ENCODE measurements at places on chromosomes 11 and 22.
A peak's percentile ranks its signal among the peaks of the same experiment; 100 is the strongest.

DNA sequence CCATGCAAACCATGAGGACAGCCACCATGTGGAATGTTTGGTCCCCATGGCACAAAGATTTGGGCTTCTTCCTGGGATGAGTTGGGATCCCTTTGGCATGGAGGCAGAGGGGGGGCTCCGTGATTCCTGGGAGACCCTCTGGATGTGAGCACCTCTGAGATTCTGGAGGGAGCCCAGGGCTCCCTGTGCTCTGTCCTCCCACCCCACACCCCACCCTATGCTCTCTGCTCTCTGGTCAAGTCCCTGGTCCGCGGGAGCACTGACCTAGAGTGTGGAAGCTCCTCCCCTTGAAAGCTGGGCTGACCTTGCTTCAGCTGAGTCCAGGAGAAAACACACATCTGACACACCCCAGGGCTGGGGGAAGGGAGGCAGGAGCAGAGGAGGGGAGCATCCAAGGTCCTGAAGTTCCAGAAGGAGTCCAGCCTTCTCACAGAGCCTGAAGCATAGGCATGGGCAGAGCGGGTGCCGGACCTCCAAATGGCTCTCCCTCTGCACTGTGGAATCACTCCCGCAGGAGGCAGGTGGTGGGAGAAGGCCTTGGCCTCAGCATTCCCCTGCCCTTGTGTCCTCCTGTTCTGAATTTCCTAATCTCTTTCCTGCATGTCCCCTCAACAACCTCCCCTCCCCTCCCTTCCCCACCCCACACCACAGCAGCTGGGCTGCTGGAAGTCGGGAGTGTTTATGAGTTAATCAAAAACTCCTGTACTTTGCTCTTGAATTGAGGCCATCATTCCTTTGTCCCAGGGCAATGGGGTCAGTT lies 25.7 kb upstream of the OAF start:
- no peak overlapping the region for H3K27ac ChIP-seq
- peaks cover 54% of the 10 kb centered on the region for H3K27me3 ChIP-seq
- H3K4me1 ChIP-seq = no peaks in the 10 kb centered on the region
- no peak for DNase-seq
- H3K36me3 ChIP-seq = no peaks in the 10 kb centered on the region
- H3K4me3 ChIP-seq = no peak overlapping the region

- H3K27ac ChIP-seq = peak overlapping the region; percentile 90
- H3K4me1 ChIP-seq = peaks cover 62% of the 10 kb centered on the region
- H3K36me3 ChIP-seq = peaks cover 12% of the 10 kb centered on the region
- DNase-seq = no peak
- H3K4me3 ChIP-seq = peak overlapping the region; percentile 70
Observed at GRCh38 chr22:39658806-39659463, 88.4 kb downstream of the CACNA1I start.

DNA sequence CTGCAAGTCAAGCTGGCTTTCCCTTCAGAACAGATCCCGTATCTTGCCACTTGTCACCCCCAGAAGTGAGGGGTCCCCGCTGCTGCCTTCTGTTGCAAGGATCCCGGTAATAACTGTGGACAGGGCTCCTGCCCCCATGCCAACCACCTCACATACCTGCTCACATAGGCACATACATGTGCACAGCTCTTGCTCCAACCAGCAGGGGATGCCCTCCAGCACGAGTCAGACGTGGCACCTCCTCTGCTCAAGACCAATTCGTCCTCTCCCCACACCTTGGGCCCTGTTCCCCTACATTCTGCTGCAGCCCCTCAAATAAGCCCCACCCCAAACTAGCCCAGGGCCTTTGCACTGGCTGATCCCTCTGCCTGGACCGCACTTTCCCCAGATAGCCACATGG lies 163.3 kb downstream of the CRYBB2 start:
- peaks cover 14% of the 10 kb centered on the region for H3K36me3 ChIP-seq
- DNase-seq = no peak
- no peaks in the 10 kb centered on the region for H3K27me3 ChIP-seq
- H3K27ac ChIP-seq = no peak overlapping the region
- H3K4me3 ChIP-seq = no peak overlapping the region

DNA sequence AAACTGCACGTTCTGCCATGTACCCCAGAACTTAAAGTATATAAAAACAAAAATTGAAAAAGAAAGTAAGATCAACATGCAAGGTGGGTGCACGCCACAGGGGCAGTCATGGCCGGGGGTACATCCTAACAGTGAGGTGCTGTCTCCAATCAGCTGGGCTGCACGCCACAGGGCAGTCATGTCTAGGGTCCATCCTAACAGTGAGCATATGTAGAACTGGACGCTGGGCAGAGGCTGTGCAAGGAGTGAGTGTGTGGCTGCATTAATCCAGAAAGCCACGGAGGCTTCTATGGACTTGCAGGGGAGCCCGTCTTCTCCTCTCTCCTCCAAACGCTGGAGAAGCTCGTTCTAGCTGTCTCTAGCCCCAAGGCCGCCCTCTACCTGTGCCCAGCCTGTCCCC lies 1105.0 kb downstream of the BRD1 start:
- no peaks in the 10 kb centered on the region for H3K27me3 ChIP-seq
- no peak for DNase-seq
- H3K27ac ChIP-seq = no peak overlapping the region

DNA sequence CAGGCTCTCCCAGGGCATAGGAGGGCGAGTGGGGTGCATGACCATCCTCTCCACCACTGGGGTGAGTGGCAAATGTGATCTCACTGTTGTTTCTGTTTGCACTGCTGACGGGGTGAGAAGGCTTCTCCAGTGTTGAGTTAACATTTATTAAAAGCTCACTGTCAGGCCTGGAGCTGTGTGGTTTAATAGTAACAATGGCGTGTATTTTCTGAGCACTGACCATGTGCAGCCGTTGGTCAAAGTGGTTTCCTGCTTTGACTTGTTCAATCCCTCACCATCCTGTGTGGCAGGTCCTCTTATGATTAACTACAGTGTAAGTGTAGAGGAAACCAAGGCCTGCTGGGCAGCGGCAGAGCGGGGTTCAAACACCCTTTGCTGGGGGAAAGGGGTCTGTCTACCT lies 4.4 kb downstream of the A4GALT start:
- no peak for DNase-seq
- H3K4me1 ChIP-seq = peaks cover 12% of the 10 kb centered on the region
- no peak overlapping the region for H3K4me3 ChIP-seq
- H3K27ac ChIP-seq = no peak overlapping the region
- H3K27me3 ChIP-seq = peaks cover 73% of the 10 kb centered on the region
- H3K36me3 ChIP-seq = peaks cover 3% of the 10 kb centered on the region

- no peak overlapping the region for H3K4me3 ChIP-seq
- no peak overlapping the region for H3K27ac ChIP-seq
- no peaks in the 10 kb centered on the region for H3K4me1 ChIP-seq
- H3K36me3 ChIP-seq = no peaks in the 10 kb centered on the region
Observed at GRCh38 chr11:102662607-102663006, 37.5 kb upstream of the MMP20 start.

DNA sequence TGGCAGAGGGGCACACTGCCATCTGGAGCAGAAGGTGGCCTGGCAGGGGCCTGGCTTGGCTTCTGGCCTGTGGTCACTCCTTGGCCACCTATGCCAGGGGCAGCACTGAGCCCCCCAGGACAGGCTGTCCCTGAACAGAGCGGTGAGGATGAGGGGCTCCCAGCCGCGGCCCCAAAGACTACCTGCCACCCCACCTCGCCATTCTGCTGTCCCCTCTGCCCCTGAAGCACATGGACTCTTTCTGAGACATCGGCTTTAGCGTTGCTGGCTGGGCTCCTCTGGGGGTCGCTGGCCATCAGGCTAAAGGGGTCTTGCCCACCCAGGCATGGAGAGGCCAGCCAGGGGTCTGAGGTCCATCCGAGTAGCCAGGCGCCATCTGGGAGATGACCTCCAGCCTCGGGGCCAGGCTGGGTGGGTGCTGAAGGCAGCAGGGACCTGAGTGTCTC lies 87.8 kb downstream of the WNT7B start:
- H3K27ac ChIP-seq = no peak overlapping the region
- H3K4me3 ChIP-seq = no peak overlapping the region
- no peaks in the 10 kb centered on the region for H3K36me3 ChIP-seq
- no peak for DNase-seq
- peaks cover 62% of the 10 kb centered on the region for H3K27me3 ChIP-seq

GRCh38 chr22:17707526-17707925 lies 66.7 kb downstream of the BID start:
- peaks cover 18% of the 10 kb centered on the region for H3K4me1 ChIP-seq
- H3K36me3 ChIP-seq = peaks cover 21% of the 10 kb centered on the region
- H3K4me3 ChIP-seq = no peak overlapping the region
- no peak overlapping the region for H3K27ac ChIP-seq
- no peak for DNase-seq
- no peaks in the 10 kb centered on the region for H3K27me3 ChIP-seq

- no peak overlapping the region for H3K4me3 ChIP-seq
- H3K27me3 ChIP-seq = no peaks in the 10 kb centered on the region
- H3K36me3 ChIP-seq = peaks cover 10% of the 10 kb centered on the region
- no peak overlapping the region for H3K27ac ChIP-seq
Observed at GRCh38 chr22:40480996-40481395, 110.6 kb downstream of the SGSM3 start.

- no peak for DNase-seq
- peaks cover 31% of the 10 kb centered on the region for H3K27me3 ChIP-seq
- H3K4me3 ChIP-seq = no peak overlapping the region
- H3K4me1 ChIP-seq = no peaks in the 10 kb centered on the region
- H3K27ac ChIP-seq = no peak overlapping the region
- H3K36me3 ChIP-seq = no peaks in the 10 kb centered on the region
Observed at GRCh38 chr11:70568035-70568813, 169.9 kb downstream of the CTTN start.

All from activated naive CD4-positive, alpha-beta T cell treated with anti-CD3 and anti-CD28 coated beads, Interleukin-2, amount 10 ng/mL, durations not matched to agents 7 days and 5 days (primary cell).